Esophagus squamous epithelium (tissue), 5 donors: ENCODE measurements at places on chromosomes 3 and 15.

- DNase-seq = no peak
Measured at GRCh38 chr15:38085114-38085513, 150.7 kb downstream of the TMCO5A start.

GRCh38 chr3:59774634-59775033 lies 724.8 kb upstream of the CFAP20DC start:
- no peak for DNase-seq

DNA sequence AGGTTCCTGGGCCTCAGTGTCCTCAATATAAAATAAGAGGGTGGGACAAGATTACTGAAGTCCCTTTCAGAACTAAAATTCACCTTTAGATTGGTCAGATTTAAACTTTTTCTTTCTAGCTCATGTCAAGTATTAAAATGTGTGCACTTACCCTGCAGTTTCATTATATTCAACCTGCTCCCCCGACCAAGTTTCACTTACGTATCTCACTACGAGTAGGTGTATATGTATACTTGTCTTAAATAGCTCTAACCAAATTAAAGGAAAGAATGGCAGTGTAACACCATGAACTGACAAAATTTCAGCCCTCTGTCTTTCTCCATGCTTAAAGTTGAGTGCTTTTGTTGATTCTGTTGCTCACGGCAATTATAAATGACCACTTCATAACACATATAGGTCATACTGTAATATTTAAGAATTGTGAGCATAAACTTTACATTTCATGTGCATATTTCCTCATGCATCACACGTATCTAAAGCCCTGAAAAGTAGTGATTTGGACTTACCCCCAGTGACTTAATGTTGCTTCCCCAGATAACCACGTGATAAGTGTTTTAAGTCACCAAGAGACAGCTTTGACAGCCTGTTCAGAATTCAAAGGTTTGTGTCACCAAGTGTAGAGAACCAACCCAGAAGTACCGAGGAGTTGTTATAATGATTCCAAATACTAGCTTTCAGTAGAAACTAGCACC lies 70.0 kb downstream of the PGPEP1L start:
- no peak for DNase-seq

DNA sequence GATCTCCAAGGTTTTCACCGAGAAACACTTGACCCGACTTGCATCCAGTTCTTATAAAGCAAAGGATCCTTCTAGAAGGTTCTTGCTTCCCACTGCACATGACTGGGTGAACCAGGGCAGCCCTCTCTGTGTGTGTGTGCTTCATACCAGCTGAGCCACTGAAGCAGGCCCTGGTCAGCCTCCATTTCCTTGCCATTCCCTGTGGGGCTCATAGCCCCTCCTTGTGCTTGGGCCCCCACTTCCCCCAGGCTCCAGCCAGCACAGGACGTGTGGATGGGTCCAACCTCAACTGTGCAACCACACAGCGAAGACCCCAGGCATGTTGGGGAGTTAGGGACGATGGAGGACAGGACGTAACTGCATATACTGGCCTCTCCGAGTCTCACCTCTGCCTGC lies 15.5 kb downstream of the KLF15 start:
- DNase-seq = no peak

DNA sequence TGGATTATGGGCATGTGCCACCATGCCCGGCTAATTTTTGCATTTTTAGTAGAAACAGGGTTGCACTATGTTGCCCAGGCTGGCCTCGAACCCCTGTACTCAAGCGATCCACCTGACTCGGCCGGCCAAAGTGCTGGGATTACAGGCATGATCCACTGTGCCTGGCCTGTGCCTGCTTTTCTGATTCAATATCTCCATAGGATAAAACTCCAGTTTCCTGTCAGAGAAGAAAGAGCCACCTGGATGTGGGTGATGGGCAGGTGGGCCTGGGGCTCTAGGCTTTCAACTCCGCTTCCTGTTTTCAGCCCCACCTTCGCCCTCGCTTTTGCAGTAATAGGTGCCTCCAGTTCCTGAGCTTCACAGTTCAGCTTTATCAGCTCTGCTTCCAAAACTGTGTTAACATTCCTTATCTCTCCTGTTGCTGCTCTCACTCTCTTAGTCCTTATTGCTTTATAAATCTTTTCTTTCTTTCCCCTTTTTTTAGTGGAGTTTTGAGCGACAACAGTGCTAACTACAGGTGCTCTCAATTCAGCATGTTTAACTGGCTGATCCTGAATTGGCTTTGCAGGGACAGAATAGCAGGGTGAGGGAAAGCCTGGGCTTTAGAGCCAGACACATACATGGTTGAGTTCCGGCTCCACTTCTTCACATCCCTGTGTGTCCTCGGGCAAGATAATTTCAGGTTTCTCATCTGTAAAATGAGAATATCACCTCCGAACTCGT lies 21.1 kb upstream of the PDE8A start:
- DNase-seq = no peak

GRCh38 chr3:124566701-124567100 lies 163.6 kb upstream of the UMPS start:
- no peak for DNase-seq

DNA sequence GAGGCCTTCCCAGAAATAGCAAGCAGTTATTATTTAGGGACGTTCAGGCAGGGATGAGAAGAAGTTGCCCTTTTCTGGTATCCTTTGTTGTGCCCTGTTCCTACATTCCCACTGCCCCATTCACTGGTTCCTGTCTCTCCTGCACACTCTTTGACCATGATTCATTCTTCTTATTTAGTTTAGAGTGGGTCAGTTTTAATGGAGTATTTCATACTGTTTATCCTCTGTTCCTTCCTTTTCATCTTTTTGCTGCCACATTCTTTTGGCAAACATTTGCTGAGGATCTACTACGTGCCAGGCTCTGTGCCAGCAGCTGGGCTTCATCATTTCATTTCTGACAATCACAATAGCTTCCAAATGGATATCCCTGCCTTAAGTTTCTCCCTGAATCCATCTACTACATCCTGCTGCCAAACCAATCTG lies 11.8 kb upstream of the EID1 start:
- DNase-seq = no peak

DNA sequence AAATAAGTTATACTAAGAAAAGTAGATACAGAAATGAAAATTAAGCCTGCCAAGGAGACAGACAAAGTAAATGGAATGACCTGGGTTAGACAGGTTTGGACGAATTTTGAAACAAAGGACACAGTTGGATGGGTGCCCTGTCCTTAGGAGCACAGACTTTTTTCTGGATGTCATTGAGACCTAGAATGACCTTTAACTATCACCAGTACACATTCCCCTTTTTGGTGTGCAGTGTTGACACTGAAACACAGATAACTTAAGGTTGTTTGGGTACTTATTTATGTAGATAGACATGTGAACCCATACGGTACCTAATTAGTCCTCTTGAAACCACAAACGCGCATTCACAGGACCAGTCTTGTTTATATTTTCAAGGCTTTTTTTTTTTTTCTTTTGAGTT lies 86.7 kb downstream of the PPARG start:
- DNase-seq = no peak

- DNase-seq = no peak
Measured at GRCh38 chr3:191235331-191236314, 36.6 kb downstream of the OSTN start.

DNA sequence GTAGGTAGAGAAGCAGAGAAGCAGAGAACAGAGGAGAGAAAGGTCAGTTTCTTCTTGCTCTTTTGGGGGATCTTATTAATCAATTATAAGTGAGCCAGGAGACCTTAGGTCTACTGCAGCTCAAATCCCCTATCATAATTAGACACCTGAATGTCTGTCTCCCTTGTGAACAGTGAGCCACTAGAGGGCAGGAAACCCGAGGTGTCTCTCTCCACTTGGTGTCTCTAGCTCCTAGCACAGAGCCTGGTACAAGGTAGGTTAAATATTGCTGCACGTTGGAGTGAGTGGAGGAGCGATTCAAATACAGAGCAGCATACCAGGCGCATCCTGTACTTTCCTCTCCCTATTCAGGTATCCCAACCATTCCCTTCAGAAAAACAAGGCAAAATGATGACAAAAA lies 2.0 kb upstream of the ST8SIA2 start:
- no peak for DNase-seq

GRCh38 chr15:94273826-94274225 lies 42.5 kb downstream of the MCTP2 start:
- DNase-seq = no peak

DNA sequence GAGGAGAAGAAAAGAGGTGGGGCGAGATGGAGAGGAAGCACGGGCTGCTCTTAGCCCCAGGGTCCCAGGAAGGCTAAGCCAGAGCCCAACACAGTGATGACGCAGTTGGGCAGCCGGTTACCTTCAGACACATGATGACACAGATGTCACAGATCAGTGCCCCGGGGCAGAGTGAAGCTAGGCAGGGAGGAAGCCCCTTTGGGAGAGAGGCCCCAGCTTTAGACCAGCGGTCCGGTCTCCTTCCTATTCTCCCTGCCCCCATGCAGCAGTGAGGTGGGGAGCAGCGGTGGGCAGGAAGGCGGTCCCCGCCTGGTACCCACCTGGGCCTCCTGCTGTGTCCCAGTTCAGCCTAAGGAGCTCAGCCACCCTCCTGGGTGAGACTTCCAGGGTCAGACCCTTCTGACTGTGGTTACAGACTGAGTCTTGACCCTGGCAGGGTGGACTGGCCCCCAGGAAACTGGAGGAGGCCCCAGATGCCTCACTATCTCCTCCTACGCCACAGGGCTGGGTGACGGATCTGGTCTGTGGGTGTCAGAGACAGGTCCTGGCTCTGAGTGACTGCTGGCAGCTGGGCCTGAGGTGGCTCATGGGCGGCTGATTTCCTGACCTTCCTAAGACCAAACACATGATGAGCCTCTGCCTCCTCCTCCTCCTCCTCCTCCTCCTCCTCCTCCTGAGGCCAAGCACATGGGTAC lies 38.8 kb upstream of the LINGO1 start:
- DNase-seq = no peak

GRCh38 chr3:155785662-155786295 lies 20.3 kb downstream of the C3orf33 start:
- no peak for DNase-seq

DNA sequence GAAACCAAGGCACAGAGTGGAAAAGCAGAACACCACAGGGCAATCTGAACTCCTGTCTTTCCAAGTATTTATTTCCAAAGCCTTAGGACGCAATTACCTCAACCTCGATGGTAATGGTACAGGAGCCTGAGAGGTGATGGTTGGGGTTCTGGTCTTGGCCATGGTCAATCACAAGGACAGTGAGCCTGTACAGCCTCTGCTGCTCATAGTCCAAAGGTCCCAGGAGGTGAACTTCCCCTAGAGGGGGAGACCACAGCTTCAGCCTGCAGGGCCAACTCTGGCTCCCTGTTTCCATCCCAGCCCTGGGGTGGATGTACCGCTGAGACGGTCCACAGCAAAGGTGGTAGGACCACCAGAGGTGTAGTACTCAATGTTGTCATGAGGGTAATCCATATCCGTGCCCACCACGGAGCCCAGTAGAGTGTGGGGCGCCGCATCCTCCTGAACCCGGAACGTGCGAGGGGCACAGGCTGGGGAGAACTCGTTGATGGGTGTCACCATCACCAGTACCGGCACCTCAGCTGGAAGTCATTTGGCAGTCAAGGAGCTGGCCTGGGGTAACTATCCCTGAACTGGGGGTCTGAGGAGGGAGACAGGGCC lies 6.1 kb downstream of the CDHR4 start:
- DNase-seq = no peak

DNA sequence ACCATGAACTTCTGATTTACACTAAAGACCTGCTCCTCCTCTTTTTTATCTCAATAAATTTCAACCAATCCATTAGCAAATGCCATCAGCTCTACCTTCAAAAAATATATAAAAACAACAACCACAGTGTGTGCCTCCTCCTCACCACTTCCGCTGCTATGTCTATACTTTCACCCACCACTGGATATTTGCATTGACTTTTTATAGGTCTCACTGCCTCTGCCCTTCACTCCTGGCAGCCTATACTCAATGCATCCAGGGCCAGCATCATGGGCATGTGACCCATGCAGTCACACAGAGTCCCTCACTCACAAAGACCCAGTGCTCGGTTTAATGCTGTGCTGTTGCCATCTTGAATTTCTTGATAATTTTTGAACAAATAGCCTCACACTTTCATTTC lies 53.5 kb upstream of the CCDC54 start:
- no peak for DNase-seq

DNA sequence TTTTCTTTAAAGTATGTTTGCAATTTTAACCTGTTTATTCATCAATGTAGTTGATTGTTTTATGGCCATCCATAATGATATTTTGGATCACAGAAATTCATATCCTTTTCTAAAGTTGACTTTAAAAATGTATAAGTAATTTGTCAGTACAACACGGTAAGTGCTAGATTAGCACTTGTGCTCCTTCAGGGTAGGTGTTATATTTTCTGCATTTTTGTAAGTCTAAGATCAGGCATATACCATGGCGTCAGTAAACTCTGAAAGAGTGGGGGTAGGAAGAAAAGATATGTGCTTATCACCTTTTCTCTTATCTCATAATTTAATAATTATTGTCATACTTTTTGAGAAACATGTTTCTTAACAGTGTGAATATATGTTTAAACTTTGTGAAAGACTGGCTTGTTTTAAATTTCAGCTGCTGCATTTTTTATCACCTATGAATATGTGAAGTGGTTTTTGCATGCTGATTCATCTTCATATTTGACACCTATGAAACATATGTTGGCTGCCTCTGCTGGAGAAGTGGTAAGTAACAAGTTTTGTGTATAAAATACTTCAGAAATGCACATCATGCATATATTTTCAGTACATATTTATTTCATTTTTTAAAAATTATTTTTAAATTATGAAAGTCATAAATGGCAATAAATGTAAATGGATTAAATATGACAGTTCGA lies 22.1 kb downstream of the SLC25A26 start:
- no peak for DNase-seq

DNA sequence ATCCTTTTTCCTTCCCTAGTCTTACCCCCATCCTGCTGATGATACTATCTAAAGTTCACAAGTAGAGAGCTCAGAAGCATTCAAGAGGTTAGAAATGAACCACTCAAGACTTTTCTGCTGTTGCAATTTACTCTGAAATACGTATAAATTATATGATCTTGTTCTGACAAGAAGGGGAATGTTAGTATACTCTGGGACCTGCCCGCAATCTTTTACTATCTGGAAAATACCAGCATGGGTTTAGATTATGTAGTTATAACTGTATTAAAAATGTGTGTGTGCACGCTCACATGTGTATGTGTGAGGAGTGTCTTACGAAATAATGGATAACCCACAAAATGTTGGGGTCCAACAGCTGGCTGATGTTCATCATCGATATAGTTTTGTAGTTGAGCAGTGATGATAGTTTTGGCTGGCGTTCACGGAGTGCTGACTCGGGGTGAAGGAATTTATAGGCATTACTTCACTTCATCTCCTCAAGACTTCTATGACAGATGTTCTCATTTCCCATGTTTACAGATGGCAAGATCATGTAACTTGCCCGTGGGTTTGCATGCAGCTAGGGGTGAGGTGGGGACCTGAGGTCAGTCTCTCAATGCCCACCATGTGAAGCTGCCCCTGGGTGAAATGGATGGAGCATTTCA lies 297.5 kb upstream of the LYSMD4 start:
- no peak for DNase-seq

- DNase-seq = no peak
Measured at GRCh38 chr3:155737844-155738460, 6.9 kb downstream of the PLCH1 start.

GRCh38 chr15:38042707-38043445 lies 108.4 kb downstream of the TMCO5A start:
- no peak for DNase-seq
